Astrocyte of the spinal cord (primary cell): ENCODE measurements at places on chromosomes 7 and 10.

DNA sequence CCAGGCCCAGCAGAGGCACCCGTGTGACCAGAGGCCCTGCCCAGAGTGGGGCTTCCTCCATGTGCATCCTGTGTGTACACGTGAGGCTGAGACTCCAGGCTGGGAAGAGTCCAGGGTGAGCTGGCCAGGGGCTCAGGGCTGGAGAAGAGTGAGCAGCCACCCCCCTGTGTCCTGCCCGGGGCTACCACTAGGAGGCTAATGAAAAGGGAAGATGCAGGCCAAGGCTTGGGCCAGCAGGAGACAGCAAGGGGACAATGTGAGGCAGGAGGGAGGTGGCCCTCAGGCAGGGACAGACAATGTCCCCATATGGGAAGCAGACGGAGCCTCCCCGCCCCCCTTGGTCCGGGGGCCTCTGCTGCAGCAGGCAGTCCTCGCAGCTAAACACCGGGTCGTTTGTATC, 102.0 kb downstream of the HIF1AN start:
- DNase-seq = no peak

DNA sequence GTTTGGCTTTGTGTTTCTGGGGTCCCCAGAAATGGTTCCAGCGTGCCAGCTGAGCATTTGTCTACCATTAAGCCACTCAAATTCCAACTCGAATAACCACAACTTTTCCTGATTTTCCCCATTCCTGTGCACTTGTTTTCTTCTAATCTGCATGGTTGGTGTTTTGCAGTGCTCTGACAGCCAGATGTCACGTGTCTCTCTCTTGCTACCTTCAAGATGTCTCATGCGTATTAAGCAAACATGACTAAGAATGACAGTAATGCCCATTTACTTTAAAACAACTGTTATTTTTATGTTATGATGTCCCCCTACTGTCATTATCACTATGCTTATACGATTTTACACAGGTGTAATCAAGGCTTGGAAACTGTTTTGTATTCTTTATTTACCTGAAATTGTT, 35.2 kb upstream of the MXI1 start:
- no peak for DNase-seq

GRCh38 chr7:132500727-132501440, 75.4 kb downstream of the PLXNA4 start:
- peak; percentile 62 for DNase-seq

- peak; percentile 85 for DNase-seq
These were observed 138.3 kb upstream of the ADCY1 start for GRCh38 chr7:45435846-45436245.

DNA sequence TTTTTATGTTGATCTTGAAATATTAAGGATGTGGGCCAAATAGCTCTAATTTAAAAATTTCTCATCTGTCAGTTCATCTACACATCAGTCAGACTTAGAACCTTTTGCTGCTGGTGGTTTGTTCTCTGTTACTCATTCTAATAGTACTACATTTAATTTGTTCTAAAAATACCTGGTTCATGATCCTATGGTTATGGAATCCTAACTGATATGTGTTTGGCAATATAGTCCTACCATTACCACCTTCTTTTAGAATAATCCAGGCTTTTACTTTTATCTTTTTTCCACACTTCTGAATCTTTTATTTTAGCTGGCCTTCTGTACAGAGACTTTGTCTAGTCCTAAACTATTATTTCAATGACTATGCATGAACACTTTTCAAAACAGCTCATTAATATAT, 116.9 kb downstream of the SVOPL start:
- DNase-seq = no peak

- no peak for DNase-seq
These were observed 78.2 kb upstream of the DLX6 start for GRCh38 chr7:96927131-96927530.

GRCh38 chr7:25664593-25664992, 436.3 kb upstream of the NPVF start:
- DNase-seq = no peak

DNA sequence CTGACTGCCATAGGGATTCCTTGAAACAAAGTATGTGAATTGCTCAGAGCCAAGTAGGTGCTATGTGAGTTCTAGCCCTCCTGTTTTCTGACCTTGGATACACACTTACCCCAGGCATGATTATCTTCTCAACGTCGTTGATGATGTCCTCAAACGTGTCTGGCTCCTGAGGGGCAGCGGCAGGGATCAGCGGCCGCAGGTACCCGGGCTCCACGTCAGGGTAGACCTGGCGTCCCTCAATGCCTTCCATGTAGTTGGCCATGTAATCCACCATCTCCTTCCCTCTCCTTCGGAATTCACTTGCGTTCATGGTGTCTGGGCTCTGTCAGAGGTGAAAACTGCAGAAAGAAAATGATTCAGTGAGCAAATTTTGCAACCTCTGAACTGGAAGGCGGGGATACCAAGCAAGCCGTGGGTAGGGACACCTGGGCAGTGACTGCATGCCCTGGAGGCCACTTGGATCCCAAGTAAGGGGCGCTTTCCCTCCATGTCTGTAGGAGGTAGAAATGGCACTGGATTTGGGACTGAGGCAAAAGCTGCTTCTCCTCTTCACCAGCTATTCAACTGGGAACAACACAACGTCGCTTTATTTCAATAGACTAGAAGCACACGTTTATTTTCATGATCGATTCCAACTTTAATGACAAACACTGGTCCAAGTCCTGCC, 21.3 kb downstream of the DDC start:
- DNase-seq = no peak

DNA sequence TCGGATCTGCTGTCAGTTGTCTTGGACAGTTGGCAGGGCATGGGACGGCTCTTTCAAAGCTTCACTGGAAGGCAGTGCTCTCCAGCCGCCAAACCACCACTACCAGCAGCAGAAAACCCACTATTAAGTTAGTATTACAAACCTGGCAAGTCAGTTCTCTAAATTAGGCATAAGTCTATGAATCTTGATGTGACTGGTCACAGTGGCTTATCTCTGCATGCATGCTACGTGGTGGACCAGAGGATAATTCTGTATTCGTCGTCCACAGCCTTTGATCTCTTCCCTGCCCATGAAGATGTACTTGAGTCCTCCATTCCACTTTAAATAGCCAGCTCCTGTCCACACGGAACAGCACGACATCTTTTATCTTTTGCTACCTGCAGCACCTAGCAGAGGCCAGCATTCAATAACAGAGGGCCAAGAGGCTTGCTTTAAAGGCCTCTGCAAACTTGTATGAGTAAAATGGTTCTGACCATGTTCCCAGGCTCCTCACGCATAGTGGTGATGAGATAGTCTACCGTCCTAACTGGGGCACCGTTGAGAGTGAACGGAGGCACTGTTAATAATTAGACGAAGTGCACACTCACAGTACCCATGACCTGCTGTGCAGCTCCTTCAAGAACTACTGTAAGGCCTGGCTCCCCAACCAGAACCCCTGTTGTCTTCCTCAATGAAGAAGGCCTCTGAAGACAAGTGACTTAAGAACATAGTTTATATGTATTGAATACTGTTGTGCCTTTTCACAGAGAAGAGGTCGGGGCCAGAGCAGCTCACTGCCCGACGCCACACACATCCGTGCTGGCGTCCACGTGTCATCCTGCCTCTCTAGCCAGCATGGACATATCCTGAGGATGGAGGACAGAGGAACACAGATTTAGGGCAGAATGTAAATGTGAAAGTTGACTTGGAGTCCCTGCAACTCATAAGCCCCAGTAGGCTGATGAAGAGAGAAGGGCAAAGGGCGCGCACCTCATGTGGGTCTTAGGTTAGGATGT, 1.0 kb downstream of the GPR146 start:
- no peak for DNase-seq
